ENCODE measurements at places on chromosomes 2 and 18.

GRCh38 chr2:206642075-206643025, at the start of gene FAM237A:
FAM237A (plus strand) TSS chr2:206642487; CDS start chr2:206644237, 1,750 bp downstream.
- no peaks in the 10 kb centered on the region for H3K4me1 ChIP-seq
- no peak within 1 kb of the TSS for H3K4me3 ChIP-seq
- peaks cover 11% of the 10 kb centered on the region for H3K27me3 ChIP-seq
- H3K36me3 ChIP-seq, result no peaks in the 10 kb centered on the region
- H3K27ac ChIP-seq, result no peak within 1 kb of the TSS

DNA sequence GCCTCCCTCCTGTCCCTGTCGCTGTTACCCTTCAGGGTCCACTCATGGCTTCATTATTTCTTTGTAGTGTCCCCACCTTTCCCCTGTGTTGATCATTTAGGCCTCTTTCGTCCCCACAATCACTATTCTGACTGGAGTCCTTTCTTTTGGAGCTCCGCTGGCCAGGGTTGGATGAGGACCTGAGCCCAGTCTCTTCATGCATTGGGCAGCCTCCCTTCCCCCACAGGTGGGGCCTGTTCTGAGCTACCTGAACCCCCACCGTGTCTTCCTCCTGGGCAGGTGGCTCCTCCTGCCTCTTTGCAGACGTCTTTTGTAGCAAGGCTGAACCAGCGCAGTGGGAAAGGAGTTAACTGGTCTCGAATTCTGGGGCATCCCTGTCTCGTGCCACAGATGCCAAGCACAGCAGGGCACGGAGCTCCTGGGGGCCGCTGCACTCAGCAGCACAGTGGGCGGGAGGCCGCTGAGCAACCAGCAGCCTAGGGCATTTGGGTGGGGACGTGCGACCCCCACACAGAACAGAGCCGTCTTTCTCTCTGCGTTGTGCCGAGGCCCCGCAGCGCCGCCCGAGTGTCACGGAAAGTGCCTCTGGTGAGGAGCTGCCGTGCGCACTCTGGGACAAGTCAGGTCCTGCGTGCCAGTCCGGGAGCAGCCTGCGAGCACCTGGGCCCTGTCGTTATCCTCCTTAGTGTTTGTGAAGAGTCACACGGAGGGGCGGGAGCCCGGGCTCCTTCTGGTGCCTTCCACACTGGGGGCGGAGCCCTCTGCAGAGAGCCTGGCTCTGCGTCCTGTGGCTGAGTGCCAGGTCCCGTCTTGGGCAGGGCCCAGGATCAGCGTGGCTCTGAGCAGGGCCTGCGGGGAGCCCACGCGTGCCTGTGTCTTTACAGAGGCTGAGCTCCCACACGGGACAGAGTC, 130.1 kb downstream of the NFATC1 start:
- H3K36me3 ChIP-seq, result no peaks in the 10 kb centered on the region
- H3K27ac ChIP-seq, result no peak overlapping the region
- DNase-seq, result no peak
- H3K27me3 ChIP-seq, result no peaks in the 10 kb centered on the region
- peak overlapping the region; percentile 53 for H3K4me3 ChIP-seq

DNA sequence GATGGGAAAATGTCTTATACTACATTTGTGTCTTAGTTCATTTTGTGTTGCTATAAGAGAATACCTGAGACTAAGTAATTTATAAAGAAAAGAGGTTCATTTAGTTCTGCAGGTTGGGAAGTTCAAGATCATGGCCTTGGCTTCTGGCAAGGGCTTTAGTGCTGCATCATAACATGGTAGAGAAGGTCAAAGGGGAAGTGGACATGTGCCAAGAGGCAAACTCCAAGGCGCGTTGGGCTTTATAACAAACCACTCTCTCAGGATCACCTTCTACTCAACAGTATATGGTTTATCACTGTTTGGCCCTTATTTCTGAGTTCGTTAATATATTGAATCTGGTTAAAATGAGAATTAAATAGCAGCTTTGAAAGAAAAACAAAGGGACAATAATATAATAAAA, 58.2 kb downstream of the ICA1L start:
- H3K4me3 ChIP-seq, result no peak overlapping the region
- no peaks in the 10 kb centered on the region for H3K27me3 ChIP-seq
- no peaks in the 10 kb centered on the region for H3K4me1 ChIP-seq
- H3K27ac ChIP-seq, result no peak overlapping the region
- H3K36me3 ChIP-seq, result peaks cover 8% of the 10 kb centered on the region

DNA sequence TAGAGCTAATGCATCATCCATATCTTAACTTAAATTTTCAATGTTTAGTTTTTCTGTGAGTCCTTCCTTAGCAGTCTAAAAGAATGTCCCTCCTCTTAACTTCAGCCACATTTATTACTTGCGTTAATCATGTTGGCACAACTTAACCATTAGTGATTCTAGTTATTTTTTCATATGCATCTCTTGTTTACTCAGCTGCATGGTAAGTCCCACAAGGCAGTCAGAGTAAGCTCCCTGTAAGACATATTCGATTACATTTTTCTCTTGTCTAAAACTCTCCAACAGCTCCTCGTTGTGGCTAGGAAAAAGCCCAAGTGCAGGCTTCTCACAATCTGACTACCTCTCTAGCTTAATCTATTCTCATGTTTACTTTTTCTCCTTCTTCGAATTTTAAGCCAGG, 2045.3 kb upstream of the PIK3C3 start:
- no peak overlapping the region for H3K4me3 ChIP-seq
- H3K4me1 ChIP-seq, result no peaks in the 10 kb centered on the region
- DNase-seq, result no peak
- H3K36me3 ChIP-seq, result no peaks in the 10 kb centered on the region

GRCh38 chr2:209314653-209315052, 109.2 kb upstream of the MAP2 start:
- H3K36me3 ChIP-seq, result no peaks in the 10 kb centered on the region
- no peak for DNase-seq
- no peaks in the 10 kb centered on the region for H3K27me3 ChIP-seq
- no peaks in the 10 kb centered on the region for H3K4me1 ChIP-seq

DNA sequence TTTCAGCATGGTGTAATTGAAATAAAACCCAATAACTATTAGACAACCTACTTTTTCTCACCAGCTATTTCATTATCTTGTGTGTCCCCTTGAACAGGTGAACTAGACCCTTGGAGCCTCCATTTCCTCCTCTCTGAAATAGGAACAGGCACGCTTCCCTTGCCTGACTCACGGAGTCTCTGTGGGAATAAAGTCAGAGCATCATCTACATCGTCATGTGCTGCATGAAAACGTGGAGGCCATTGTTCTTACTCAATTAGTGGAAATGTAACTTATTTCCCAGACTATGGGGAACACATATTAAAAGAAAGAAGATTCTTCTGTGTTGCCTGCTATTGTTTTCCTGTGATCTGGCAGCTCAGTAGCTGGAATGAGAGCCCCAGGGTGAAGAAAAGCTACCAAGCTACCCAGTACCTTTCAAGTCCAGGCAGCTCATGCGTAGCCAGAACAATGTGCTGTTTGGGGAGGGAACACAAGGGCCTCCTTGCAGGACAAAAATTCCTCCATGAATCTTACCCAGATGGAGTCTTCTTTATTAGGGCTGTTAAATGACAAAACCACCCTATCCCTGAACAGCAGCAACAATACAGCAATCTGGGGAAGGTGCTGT, 59.8 kb downstream of the SOX11 start:
- no peak for DNase-seq
- H3K27me3 ChIP-seq, result no peaks in the 10 kb centered on the region

DNA sequence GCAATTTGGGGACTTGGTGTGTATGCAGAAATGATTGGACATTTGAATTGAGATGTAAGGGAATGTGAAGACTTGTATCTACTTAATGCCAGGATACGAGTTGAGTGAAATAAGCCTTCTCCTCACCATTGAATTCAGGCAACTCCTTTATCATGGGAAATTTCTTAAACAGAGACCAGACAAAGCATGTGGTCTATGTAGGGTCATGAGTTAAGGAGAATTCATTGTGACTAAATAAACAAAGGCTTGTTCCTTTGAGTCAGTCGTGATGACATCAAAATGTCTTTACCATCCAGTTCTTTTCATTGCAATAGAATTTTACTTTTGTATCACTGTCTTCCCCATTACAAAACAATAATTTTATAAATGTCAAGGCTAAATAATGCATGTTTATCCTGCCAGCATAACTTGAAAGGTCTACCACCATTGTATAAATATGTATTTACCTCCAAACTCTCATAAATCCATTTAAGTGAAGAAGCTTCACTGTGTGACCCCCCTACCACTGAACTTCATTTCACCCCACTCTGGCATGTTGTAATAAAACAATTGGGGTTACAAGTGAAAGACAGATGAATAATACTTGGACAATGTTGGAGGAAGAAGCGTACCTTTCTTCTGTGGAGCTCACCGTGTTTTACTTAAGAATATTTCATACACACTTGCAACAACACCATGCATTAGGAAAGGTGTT, 149.4 kb downstream of the EPHA4 start:
- no peak overlapping the region for H3K4me3 ChIP-seq
- no peak overlapping the region for H3K27ac ChIP-seq
- no peak for DNase-seq
- no peaks in the 10 kb centered on the region for H3K27me3 ChIP-seq
- no peaks in the 10 kb centered on the region for H3K36me3 ChIP-seq

DNA sequence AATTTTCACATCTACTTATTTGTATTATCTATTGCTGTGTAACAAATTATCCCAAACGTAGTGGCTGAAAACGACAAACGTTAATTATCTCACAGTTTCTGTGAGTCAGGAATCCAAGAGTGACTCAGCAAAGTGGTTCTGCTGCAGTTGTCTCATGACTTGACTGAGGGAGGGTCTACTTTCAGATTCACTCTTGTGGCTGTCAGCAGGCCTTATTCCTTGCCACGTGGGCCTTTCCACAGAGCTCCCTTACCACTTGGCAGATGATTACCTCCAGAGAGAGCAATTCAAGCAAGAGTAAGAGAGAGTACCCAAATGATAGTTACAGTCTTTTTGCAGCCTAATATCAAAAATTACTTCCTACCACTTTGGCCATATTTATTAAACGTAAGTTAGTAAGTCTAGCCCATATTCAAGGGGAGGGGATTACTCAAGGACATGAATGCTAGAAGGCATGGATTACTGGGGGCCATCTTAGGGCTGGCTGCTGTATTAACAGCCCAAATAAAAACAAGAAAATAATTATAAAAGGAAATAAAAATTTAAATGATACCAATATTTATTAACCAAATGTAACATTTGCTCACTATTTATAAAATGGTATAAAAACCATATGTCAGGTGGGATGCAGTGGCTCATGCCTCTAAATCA, 48.7 kb upstream of the NBEAL1 start:
- peaks cover 8% of the 10 kb centered on the region for H3K4me1 ChIP-seq
- no peaks in the 10 kb centered on the region for H3K36me3 ChIP-seq
- H3K4me3 ChIP-seq, result peak overlapping the region; percentile 30
- DNase-seq, result no peak

DNA sequence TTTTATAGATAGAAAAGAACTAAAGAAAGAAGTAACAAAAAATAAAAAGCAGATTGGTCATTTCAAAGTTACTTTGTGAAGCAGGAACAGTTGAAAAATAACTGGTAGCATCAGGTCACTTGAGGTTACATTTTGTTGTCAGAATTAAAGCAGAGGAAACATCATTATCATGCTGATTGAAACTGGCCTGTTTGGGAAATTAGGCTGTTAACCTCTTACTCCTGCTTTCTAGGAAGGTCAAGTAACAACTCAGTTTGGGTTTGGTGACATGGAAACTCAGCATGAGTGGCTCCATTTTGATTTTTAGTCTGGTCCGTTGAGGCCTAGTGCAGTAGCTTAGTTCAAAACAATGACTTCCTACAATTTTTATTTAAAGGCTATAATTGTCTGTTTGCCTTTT, 1383.5 kb downstream of the DPP10 start:
- peaks cover 4% of the 10 kb centered on the region for H3K36me3 ChIP-seq
- no peak for DNase-seq
- H3K27me3 ChIP-seq, result no peaks in the 10 kb centered on the region

GRCh38 chr18:31056296-31056695, 13.8 kb upstream of the DSC3 start:
- H3K27ac ChIP-seq, result no peak overlapping the region
- H3K4me3 ChIP-seq, result no peak overlapping the region
- no peak for DNase-seq
- peaks cover 6% of the 10 kb centered on the region for H3K36me3 ChIP-seq
- no peaks in the 10 kb centered on the region for H3K4me1 ChIP-seq

DNA sequence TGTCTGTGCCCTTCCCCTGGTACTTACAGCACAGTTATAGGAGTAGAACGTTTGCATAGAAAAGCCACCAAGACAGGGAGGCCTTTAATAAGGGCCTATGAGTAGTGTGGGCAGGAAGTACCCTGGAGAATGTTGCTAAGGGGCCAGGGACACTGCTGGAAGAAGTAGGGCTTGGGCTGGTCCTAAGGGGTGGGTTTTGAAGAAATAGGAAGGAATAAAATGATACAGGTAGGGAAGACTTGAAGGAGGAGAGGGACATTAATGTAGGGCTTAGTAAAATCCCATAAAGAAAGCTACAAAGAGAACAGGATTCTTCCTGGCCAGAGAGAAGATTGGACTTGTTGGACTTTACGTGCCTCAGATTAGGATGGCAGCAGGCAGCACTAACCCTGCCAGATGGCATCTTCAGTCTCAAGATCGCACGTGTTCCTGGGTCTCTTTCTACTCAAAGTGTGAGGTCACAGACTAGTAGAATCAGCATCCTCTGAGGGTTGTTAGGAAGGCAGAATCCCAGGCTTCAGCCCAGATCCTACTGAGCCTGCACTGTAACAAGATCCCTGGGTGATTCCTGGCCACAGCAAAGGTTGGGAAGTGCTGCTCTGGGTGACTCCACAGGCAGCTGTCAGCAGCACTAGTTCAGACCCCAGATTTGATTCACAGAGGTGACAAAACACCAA, 39.2 kb downstream of the EPAS1 start:
- peaks cover 6% of the 10 kb centered on the region for H3K4me1 ChIP-seq
- no peaks in the 10 kb centered on the region for H3K36me3 ChIP-seq
- no peak for DNase-seq

DNA sequence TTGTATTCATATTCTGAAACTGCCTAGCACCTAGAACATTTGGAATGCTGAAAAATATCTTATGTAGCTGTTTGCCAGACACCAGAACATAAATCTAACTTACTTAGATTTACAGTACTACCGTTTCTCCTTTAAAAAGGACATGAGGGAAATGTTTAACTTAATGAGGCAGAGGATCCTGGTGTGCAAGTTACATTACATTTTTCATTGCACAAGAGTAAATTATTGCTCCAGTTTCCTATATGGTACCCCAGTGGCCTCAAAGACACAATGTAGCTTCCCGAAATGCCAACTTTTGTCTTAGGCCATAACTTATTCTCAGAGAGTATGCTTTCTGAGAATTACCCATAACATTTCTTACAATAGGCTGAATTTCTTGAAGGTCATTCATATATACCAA, 105.5 kb upstream of the DTNA start:
- H3K4me3 ChIP-seq, result no peak overlapping the region
- H3K36me3 ChIP-seq, result no peaks in the 10 kb centered on the region
- H3K27me3 ChIP-seq, result peaks cover 5% of the 10 kb centered on the region
- DNase-seq, result no peak
- no peak overlapping the region for H3K27ac ChIP-seq

- H3K36me3 ChIP-seq, result no peaks in the 10 kb centered on the region
- no peak overlapping the region for H3K27ac ChIP-seq
- no peak overlapping the region for H3K4me3 ChIP-seq
- no peaks in the 10 kb centered on the region for H3K4me1 ChIP-seq
Measured at GRCh38 chr2:96985181-96985945, 1.0 kb downstream of the FAM178B start.

- no peak overlapping the region for H3K27ac ChIP-seq
- no peaks in the 10 kb centered on the region for H3K4me1 ChIP-seq
- H3K36me3 ChIP-seq, result no peaks in the 10 kb centered on the region
- no peak overlapping the region for H3K4me3 ChIP-seq
- no peak for DNase-seq
- H3K27me3 ChIP-seq, result no peaks in the 10 kb centered on the region
Measured at GRCh38 chr2:107027205-107027604, 141.2 kb upstream of the ST6GAL2 start.

GRCh38 chr2:10901160-10901939, 10.4 kb upstream of the KCNF1 start:
- no peak overlapping the region for H3K4me3 ChIP-seq
- H3K4me1 ChIP-seq, result no peaks in the 10 kb centered on the region

All from natural killer cell treated with Interleukin-12 subunit alpha and Interleukin-12 subunit beta and Interleukin-15 and Interleukin-18, amount 100 ng/mL, for 72 hours (primary cell).